ENCODE measurements at places on chromosomes 4 and X.

DNA sequence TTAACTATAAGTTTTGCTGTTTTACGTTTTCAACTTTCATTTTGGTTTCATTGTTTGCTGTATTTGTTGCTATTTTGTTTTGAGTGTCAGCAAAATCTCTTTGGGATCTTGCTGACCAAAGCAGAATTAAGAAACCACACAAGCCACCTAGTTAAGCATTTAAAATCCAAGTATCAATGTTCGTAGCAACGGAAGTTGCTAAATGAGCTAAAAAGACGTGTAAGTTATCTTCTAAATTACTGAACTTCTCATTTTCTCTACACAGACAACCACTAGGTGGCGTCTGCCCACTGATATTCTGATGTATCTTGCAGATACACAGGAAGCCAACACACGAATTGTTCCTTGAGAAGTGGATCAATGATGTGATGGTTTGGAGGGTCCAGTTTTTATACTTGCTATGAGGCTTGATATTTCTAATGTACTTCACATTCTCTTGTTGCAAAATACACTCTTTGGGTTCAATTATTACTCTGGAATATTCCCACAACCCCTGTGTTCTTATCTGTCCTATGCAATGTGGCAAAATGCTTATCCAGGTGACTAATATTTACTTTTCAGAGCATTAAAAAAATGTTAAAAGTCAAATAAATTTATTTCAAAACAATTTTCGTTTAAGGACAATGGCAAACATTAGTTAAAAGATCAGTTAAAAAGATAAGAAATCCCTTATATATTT, 250.5 kb downstream of the TECRL start:
- peak; percentile 41 for DNase-seq

- no peak for DNase-seq
These were observed 5.6 kb upstream of the CT45A1 start for GRCh38 chrX:135707880-135708279.

DNA sequence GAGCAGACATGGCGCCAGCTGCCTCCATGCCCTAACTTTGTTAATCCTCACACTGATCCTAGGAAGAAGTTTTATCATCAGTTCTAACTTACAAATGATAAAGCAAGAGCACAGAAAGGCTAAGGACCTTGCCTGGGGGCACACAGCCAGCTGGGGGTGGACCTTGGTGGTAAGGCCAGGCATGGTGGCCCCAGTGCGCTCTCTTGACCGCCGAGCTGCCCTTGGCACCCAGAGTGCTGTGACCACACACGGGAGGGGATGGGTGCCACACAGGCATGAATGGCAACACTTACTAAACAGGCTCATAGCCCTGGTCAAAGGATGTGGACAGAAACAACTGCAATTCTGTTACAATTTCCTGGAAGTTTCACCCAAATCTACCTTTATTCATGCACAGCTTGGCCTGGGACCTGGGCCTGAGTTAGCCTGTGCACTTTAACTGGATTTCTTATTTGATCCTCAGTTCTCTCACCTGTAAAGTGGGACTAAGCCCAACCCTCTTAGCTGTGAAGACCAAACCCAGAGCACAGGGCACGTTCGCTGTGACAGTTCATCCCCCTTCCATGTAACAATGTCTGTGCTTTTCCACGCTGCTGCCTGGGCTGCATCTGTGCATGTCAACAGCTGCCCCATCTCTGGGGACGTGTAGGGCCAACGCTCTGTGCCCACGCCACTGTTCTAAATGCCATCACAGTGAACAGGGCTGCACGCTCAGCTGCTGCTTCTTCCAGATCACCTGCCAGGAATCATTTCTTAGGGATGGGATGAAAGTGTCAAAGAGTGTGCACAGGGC, 44.8 kb downstream of the ACOX3 start:
- DNase-seq, result no peak

- no peak for DNase-seq
These were observed 876.5 kb upstream of the INTU start for GRCh38 chr4:126756050-126756829.

GRCh38 chr4:93731456-93731855, 97.1 kb upstream of the ATOH1 start:
- DNase-seq, result no peak

- no peak for DNase-seq
These were observed 138.1 kb upstream of the RASGEF1B start for GRCh38 chr4:81609844-81610243.

- DNase-seq, result no peak
These were observed 77.2 kb downstream of the ATP10D start for GRCh38 chr4:47562297-47562696.

- no peak for DNase-seq
These were observed 137.2 kb upstream of the ARHGEF9 start for GRCh38 chrX:63922221-63922620.

DNA sequence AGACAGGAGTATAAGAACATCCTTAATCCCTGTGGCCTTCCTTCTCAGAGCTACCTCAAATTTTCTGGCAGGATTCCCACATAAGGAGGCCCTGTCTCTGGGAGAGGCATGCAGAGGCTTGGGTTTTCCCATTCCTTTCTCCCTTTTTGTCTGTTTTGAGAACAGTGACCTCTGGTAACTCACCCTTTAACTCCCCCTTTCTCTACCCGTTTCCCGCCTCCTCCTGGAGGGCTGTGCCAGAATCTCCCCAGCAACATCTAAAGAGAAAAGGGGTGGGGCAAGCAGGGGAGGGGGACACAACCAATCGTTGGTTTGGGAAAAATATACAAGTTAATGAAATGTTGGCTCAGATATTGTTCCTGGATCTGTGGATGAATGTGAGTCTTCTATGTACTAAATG, 303.7 kb upstream of the IRS4 start:
- DNase-seq, result no peak

- no peak for DNase-seq
These were observed 746 bp downstream of the EDNRA start for GRCh38 chr4:147481577-147482109.

- DNase-seq, result no peak
These were observed 1676.4 kb downstream of the PCDH7 start for GRCh38 chr4:32396507-32397070.

- no peak for DNase-seq
These were observed 285.4 kb downstream of the UNC5C start for GRCh38 chr4:95263391-95263790.

DNA sequence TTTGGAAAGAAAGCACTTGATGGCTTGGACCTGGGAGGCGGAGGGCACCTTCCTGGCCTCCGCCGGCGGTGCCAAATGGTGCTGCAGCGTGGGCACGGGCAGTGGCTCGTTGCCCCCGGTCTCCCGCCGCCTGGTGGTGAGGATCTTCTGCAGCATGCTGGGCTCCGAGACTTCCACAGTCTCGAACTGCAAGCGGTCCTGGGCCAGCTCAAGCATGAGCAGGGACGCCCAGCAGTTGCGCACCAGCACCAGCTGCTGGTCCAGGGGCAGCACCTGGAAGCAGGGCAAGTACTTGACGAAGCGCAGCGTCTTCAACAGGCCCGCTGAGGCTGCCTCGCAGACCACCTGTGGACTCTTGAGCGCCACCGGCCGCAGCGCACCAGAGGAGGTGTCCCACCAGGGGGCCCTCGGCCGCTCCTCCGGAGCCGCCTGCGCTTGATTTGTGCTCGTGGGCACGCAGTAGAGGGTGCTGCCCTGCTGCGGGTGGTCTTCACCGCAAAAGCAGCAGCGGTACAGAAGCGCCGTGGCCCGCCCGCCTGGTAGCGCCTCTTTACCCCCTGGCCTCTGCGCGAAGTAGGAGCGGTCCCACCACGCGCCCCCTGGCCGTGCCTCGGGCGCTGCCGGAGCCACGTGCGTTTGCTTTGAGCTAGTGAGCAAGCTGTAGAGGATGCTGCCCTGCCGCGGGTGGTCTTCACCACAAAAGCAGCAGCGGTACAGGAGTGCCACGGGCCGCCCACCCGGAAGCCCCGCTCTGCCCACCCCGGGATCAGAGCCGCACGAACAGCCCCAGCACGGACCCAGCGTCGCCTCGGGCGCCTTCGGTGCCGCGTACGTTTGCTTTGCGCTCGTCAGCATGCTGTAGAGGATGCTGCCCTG, 689 bp downstream of the NR0B1 start:
- no peak for DNase-seq

- DNase-seq, result no peak
These were observed 22.4 kb downstream of the AFF1 start for GRCh38 chr4:86957215-86957614.

DNA sequence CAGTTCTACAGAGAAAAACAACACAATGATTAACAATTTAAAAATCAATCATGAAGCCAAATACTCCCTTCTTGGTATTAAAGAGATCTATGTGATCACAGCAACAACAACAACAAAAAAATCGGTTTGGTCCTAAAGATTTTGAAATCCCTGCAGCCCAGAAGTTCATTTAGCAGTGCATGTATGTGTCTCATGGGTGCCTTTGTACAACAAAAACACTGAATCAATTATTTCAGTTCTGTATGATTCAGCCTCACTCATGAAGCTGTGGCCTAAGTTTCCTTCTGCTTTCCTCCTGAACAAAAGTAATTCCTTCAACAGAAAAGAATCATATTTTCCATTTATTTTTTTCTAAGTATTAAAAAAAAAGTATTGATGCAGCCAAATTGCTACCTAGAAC, 393.4 kb upstream of the NDST3 start:
- no peak for DNase-seq

- no peak for DNase-seq
These were observed 88.4 kb downstream of the PDE5A start for GRCh38 chr4:119540249-119540648.

DNA sequence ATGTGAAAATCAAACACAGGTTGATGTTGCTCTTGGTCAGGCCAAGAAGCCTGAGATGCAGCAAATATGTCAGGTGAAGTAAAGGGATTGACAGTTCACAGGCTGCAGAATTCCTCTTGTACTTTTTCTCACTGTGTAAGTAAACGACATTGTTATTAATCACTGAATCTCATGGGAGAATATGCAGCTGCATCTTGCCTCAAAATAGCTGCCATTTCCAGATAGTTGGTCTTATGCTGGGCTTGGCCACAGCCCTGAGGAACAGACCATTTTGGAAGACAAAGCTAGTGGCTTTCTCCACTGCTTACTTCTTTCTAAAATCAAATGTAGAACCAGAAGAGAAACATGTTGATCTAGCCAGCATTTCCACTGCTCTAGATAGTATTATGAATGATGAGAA, 403.4 kb upstream of the NR3C2 start:
- DNase-seq, result no peak

DNA sequence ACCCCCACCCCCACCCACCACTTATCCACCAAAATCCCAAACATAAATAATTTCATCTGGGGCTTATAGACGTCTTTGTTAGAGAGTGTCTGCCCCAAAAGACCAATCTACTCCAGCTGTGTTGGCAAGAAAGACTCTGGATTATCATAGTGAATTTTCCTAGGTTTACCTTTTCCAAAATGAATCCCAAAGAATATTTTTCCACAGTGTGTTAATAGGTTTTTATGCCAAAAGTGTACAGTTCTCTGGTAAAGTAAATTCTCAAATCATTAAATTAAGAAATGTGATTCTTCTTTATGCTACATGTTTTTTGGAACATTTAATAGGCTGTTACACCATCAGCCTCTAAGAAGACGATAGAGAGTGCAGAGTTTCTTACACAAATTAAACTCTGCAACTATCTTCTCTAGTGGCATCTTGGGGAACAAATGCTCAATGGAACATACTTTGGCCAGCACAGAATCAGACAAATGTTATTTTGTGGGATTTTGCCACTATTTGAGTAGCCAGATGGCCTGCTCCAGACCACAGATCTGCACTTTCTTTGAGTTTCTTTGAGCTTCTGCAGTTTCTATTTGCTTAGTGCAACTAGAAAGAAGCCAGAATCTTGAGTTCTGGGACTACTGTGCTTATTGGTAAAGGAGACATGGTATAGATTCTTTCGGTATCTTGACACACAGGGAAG, 206.0 kb downstream of the KIT start:
- DNase-seq, result no peak

DNA sequence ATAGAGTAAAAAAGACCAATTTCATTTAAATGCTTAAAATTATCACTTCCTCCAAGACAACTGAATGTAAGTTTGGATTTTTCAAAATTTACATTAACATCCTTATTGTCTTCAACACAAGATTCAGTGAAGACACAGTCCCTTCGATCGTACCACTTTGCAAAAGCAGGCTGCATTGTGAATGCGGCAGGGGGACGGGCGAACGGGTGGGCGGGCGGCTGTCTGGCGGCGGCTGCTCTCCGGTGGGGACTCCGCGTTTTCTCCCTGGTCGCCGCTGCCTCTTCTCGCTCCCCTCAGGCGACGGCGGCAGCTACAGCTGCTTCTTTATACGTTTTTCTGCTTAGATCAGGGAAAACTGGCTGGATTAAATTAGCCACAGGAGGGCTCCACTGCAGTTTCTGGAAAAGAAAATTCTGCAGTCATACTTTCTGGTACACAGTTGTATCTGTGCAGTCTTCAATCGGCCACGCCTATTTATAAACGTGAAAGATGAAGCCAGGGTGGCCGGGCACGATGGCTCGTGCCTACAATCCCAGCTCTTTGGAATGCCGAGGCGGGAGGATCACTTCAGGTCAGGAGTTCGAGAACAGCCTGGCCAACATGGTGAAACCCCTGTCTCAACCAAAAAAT, 33.9 kb upstream of the HPF1 start:
- DNase-seq, result no peak

GRCh38 chr4:48654015-48654664, 125.9 kb downstream of the FRYL start:
- DNase-seq, result no peak

- DNase-seq, result no peak
These were observed 7.7 kb upstream of the ARHGEF38 start for GRCh38 chr4:105544520-105545286.

DNA sequence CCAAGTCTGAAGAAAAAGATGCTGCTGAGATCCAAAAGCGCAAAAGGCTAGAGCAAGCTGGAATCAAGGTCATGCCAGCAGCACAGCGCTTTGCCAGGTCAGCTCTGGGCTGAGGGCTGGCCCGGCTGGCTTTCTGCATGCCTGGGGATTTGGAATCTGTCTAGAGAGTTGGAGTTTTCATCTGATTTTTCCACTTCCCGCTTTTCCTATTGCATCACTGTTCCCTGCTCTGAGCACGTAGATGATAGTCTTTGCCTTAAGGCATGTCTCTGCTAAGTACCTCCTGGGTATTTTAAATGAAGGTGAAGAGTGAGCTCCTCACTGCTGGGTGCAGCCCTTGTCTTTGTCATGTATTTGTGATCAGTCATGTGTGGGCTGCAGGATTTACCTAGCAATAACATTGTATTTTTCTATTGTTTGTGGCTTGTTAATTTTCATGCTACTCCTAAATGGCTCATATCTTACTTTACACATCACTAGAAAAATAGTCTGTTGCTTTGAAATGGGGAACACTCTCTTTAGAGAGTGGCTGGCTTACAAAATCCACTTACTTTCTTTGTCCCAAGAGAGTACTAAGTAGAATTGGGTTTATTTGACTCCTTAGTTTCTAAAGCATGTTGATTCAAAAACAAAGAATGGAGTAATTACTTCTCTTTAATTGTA, 82.8 kb downstream of the LIMCH1 start:
- DNase-seq, result no peak

- DNase-seq, result no peak
These were observed 38.9 kb downstream of the GPRIN3 start for GRCh38 chr4:89268679-89269078.
